MV-4-11 (cell line): ENCODE measurements at places on chromosomes 6 and 20.
A peak's percentile ranks its signal among the peaks of the same experiment; 100 is the strongest.

DNA sequence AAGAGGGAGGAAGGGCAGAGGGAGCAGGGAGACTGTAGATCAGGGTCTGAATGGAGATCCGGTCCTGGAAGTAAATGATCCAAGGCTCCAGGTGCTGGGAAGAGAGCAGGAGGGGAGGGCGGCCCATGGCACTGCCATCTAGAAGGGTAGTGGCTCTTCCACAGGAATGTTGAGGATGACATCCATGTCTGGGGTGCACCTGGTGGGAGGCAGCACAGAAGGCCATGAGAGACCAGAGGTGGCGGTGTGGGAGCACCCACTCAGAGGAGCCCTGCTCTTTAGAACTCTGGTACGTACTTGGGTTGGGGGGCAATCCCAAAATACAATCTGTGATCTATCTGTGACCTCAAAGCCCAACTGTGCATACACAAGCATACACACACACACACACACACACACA lies 13.5 kb downstream of the DEFB132 start:
- DNase-seq, result no peak

GRCh38 chr6:788058-788457 lies 95.1 kb upstream of the EXOC2 start:
- peak; percentile 21 for DNase-seq

- DNase-seq, result no peak
Observed at GRCh38 chr20:5495939-5496338, 179.2 kb upstream of the PROKR2 start.

GRCh38 chr20:21615617-21616080 lies 89.8 kb upstream of the PAX1 start:
- DNase-seq, result peak; percentile 46

- no peak for DNase-seq
Observed at GRCh38 chr20:14790771-14791620, 453.6 kb upstream of the FLRT3 start.

DNA sequence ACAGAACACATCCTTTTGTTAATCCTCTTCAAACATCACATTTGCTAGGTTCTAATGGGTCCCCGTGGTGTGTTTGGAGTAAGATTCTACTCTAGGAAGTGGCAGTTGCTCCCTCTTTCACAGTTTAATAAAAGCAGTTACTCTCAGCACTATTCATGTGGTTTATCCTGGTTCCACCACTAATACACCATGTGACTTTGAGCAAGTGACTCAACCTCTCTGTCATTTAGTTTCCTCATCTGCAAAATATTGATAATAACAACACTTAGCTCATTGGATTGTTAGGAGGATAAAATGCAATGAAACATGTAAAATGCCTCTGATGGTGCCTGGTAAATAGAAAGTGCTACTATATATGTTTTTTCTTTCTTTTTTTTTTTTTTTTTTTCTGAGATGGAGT lies 488.0 kb upstream of the NOX3 start:
- DNase-seq, result no peak

- no peak for DNase-seq
Observed at GRCh38 chr6:46273911-46274310, 103.1 kb upstream of the ENPP5 start.
